ENCODE measurements at places on chromosomes 4 and X.
A peak's percentile ranks its signal among the peaks of the same experiment; 100 is the strongest.

DNA sequence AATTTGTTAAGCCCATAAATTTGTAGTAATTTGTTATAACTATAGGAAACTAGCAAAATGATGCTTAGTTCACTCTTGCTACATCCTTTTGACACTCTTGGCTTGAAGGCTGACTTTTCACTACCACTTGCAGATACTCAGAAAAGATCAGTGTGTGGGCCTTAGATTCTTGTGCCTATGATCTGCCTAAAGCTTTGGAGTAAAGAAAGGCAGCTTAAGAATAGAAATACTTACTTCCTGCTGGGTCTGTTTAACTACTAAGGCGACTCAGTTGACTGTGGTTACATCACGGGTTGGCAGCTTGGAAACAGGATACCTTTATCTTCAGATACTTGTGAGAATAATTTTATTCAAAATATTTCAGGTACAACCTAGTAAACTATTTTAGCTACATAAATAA, 201.4 kb upstream of the FMR1 start:
- no peak for DNase-seq

- DNase-seq = no peak
Observed at GRCh38 chr4:104693601-104694201, 199.0 kb upstream of the CXXC4 start.

- no peak for DNase-seq
Observed at GRCh38 chrX:16985286-16985685, 38.8 kb downstream of the REPS2 start.

DNA sequence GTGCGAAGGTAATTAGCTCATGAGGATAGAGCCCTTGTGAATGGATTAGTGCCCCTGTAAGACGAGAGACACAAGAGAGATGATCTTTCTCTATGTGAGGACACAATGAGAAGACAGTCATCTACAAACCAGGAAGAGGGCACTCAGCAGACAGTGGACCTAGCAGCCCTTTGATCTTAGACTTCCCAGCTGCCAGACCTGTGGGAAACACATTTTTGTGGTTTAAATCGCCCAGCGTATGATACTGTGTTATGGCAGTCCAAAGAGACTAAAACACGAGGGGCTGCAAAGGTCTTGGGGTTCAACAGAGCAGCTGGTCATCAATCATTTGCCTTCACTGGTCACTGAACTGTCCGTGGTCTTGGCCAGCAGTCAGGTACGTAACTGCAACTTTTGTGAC, 9.2 kb upstream of the SYNPO2 start:
- DNase-seq = no peak

DNA sequence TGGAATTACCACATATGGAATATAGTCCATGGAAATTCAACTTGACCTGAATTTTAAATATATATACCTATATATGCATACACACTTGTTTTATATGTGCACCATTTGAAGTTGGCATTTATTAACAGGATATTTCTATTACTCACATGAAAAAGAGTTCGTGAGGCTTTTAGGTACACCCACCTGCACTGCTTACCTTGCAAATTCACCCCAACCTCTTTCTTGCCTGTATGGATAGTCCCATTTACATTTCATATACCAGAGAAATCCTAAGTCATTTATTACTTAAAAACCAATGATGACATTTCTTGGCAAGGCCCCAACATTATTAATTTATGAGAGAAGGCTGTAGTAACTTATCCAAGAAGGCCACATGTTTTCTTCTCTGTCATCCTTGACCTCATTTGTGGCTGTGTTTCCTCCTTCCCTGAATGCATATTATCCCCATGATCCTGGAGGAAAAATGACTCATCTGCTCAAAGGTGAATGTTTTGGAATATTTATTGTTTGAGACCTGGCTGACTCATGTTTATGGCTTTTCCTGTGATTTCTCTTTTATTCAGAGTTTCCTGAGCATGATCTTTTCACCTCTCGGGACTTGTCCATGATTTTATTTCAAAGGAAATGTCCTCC, 62.2 kb upstream of the FAM241A start:
- DNase-seq = no peak

DNA sequence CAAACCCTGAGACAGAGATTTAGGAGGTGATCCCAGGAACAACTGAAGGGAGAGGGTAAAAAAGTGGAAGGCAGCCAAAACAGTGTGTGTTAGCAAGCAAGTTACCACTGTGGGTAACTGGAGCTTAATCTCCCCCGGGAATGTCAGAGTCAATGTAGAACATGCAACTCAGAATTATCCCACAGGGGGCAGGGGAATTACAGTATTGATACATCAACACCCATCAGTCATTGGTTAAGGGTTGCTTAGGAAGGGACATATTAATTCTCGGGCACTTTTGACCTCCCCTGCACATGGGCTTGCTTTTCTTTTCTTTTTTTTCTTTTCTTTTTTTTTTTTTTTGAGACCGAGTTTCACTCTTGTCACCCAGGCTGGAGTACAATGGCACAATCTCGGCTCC, 29.3 kb downstream of the CXorf58 start:
- no peak for DNase-seq

- DNase-seq = peak; percentile 28
Observed at GRCh38 chr4:25938787-25939186, 24.8 kb downstream of the SMIM20 start.

DNA sequence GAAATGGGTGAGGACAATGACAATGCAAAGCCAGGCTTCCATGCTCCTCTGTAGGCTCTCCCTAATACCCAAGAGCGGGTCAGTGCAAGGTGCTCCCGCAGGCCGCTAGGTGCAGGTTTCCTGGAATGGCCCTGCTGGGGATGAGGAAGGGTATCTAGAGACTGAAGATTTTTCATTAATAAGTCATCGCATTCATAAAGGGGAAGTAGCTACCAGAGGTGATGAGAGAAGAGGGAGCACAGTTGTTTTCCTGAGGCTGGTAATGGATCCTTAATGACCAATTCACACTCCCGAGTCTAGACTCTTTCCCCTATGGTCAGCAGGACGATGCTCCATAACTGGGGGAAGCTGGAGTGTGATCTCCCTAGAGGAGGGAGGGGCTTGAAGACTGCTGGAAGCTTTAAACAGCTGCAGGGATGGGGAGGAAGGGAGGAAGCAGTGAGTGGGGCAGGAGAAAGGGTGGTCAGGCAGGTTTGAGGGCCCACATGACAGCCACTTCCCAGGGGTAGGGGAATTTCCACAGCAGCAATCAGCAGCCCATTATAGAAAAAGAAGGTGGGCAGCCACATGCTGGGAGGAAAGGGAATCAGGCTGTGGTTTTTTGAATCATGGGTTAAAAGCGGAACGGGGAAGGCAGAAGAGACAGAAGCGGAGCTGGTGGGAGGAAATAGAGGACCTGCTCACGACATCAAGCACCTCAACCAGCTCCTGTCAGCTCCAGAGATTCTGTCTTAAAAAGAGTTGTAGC, 10.2 kb upstream of the ATP6AP2 start:
- DNase-seq = no peak
